ENCODE measurements at places on chromosomes 4 and X.

DNA sequence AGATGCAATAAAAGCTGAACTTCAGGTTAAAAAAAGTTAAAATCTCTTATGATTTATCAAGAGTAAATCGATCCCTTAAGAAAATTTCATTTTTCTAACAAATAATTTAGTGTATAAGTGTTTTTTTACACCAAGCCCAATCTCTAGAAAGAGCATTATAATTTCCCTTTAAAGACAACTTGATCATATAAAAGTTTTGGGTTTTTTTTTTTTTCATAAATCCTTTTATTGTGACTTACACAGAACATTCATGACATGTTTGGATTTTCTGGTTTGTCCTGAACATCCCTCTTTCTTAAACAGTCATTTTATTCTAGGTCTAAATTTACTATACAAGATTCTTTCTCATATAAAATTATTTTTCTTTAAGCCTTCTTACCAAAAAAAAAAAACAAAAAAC is 6.5 kb downstream of the ZNF721 start:
- DNase-seq = no peak

DNA sequence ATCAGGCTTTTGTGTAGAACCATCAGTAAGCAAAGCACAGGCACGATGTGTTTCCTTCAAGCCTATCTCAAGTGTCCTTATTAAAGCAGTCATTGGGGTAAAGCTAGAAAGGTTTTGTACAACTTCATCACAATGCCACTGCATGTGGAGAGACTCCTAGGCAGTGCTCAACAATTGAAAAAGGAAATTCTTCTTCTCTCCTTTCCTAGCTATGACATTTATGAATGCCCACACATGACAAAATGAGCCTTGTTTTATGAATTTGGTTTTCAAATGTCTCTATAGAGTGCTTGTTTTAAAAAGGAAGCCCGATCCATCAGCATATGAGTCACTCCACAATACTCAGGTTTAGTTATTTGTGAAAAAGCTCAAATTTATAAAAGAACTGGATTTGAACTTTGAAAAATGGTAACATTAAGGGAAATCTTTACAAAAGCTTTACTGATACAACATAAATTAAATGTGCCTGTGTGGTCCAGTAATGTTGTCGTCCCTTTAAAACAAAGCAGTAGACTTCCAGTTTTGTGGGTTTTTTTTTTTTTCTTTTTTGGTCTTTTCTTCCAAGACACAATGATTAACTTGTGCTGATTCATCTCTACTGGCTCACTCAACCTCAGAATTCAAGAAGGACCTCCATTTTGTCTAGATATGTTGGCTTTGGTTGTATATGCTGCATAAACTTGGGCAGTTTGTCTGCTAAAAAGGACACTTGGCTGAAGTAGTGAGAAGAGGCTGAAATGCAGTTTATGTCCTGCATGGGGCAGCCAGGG is 273.8 kb downstream of the GASK1B start:
- no peak for DNase-seq

- DNase-seq = peak; percentile 94
These were observed 191.4 kb downstream of the SPRY1 start for GRCh38 chr4:123587983-123588494.

- DNase-seq = no peak
These were observed 23.5 kb upstream of the NFKB1 start for GRCh38 chr4:102477657-102478056.

- DNase-seq = no peak
These were observed 1384.8 kb downstream of the FAM133A start for GRCh38 chrX:95058815-95059214.

GRCh38 chr4:74527049-74527448 is 82.1 kb downstream of the AREG start:
- DNase-seq = no peak

DNA sequence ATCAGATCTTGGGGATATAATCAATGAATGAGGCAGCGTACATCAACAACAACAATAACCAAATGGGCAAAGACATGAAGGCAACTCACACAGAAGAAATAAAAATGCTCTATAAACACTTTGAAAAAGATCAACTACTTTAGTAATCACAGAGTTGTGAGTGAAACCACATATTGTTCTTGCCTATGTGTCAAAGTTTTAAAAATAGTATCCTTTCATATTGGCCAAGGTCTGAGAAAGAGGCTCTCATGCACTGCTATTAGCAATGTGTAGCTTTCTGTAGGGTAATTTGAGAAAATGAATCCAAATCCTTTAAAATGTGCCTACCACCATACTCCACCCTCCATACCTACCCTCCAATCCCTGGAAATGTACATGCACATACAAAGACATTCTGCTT is 25.0 kb downstream of the COQ2 start:
- no peak for DNase-seq

DNA sequence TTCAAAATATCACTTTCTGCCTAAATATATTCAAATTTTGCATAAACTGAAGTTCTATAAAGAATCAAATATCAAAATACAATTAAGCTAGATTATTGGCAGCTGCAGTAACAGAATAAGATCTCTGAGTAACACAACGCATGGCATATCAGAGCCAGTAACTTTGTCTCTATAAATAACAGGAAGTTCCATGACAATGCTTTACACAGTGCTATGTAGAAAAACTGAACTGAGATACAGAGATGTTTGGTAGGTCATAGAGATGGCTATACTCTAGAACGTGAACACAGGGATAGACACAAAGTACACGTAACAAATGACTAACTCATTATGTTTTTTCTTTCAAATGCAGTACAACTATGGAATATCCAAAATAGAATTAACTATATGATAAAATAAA is 18.2 kb downstream of the UBE2D3 start:
- no peak for DNase-seq

DNA sequence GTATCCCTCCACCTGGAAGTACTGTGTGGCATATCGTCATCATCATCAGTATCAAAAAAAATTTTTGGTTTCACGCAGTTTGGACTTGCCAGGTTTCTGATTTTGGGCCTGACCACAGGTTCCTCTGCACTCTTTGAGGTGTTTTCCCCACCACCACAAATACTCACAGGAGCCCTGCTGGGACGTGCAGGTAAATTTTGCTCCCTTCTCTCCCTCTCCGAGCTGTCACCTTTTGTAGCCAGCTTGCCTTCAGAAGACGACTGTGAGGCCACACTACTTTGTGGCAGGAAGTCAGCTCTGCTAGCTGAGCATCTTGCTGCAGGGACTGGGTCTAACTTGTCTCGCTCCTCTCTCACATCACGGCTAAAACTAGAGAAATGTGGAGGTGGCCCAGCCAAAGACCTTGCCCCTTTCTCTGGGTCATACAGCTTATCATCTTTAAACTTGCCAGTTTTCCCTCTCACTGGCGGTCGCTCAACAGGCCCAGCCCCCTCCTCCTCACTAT is 2.8 kb downstream of the PJA1 start:
- DNase-seq = no peak

DNA sequence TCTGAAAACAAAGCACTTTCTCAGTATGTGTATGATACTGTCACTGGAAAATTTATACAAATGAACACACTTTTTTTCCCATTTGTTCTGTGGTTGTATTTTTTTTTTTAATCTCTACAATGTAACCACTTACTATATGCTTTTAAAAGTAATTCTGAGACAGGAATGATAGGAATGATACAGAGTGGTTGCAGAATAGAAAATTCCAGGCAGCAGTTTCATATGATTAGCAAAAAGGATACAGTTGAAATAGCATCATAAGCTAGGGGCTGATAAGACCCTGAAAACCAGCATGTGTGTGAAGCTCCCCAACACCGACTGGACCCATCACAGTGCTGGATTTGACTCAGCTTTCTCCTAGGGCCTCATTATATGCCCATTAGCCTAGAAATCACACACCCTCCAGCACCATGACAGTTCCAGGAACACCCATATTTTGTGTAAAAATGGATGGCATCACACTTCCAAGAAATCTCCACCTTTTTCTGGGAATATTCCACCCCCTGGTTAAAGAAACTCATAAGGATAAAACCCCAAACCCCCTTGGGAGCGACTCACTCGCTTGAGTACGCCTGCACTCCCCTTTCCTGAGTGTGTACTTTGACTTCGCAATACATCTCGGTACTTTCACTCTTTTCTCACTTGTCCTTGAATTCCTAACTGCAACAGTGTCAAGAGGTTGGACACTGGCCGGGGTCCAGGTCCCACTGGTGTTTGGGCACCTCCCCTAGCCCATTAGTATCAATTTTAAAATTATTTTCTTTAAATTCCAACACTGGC is 77.4 kb upstream of the AGA start:
- DNase-seq = no peak

- no peak for DNase-seq
These were observed 26.2 kb upstream of the PYURF start for GRCh38 chr4:88549815-88550214.

DNA sequence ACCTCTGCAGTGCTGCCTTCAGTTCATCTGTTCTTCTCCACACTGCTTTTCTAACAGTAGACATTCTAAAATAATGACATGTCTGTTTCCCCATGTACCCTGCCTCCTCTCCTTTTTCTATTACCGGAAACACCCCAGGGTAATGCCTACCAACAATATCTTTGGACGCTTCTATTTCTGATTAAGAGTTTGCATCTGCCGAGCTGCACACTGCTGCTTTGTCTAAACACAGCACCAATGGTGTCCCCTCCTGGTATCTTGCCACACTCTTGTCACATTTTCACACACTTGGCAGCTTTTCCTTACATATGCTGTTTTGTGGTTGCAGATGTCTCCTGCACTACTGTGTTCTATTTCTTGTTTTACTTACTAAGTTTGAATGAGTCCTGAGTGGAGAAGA is 288.8 kb downstream of the GRIA2 start:
- no peak for DNase-seq

- no peak for DNase-seq
These were observed 69.1 kb downstream of the PSAPL1 start for GRCh38 chr4:7365462-7366179.

DNA sequence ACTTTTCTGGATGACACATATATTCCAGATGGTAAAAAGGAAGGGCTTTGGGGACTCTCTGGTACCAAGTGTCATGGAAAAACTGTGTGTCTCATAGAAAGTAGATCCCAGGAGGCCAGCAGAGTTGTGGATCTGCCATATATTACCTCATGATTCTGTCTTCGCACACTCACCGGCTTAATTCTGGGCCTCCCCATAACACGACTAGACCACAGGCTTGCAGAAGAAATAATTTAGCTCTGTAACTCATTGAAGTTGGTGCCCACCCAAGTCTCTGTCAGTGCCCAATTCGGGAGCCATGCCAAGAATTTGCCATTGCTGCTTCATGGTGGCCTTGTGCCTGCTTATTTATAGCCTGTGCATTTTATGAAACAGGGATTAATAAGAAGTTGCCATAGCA is 104.5 kb downstream of the AR start:
- no peak for DNase-seq

DNA sequence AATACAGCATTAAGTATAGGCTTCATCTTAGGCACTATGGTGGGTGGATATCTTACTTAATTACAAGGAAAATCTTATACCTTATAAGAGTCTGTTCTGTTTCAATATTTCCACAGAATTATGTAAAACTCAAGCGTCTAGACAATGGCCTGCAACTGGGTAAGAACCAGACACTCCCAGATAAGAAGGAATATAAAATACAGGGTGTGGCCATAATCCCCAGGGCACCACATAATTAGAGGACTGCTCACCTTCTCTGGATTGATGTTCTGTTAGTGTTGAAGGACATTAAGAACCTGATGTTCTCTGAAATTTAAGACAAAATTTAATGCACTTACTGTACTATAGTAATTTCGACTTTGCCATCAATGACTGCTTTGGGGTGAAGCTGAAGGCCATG is 198.2 kb upstream of the ARSJ start:
- DNase-seq = peak; percentile 27

DNA sequence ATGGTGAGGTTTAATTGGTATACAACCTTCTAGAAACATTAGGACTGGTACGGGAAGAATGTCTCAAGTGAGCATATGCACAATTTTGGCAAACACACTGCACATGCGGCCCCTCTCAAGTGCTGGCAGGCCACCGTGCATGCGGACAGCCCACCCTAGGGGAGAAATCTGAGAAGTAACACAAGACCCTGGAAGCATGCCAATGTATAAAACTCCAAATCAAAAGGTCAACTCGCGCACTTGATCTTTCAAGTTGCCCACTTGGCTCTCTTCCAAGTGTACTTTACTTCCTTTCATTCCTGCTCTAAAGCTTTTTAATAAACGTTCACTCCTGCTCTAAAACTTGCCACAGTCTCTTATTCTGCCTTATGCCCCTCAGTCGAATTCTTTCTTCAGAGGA is 488.3 kb downstream of the CFAP47 start:
- no peak for DNase-seq

DNA sequence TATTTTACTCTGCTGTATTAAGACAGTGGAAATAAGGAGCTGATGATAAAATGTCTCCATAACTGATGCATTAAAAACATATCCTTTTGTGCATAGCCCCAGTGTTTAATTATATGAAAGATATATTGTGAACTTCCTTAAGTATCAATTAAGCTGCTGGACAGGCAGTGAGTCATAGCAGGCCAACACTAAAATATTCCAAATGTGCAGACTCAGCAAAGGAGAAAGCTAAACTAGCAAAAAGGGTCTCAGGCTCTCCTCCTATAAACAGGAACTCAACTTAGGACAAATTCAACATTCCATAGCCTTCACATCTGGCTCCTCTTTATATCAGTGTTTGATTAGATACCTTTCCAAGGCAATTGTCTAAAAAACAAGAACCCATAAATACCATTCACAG is 15.6 kb downstream of the TNMD start:
- no peak for DNase-seq

DNA sequence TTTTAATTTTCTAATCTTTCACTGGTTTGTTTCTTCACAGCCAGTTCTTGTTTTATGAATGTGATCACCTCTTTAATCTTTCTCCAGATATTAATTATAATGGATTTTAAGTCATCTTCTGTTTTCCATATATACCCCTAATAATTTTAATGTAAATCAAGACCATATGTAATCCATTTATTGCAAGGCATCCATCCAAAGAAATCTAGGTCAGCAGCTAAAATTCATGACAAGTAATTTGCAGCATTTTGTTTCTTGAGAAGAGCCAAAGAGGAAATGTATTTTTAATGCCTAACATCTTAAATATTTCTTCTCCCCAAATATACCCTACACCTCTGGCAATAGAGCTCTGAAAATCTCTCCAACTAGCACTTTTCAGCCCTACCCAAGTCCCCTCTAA is 81.1 kb downstream of the SUPT20HL2 start:
- no peak for DNase-seq

DNA sequence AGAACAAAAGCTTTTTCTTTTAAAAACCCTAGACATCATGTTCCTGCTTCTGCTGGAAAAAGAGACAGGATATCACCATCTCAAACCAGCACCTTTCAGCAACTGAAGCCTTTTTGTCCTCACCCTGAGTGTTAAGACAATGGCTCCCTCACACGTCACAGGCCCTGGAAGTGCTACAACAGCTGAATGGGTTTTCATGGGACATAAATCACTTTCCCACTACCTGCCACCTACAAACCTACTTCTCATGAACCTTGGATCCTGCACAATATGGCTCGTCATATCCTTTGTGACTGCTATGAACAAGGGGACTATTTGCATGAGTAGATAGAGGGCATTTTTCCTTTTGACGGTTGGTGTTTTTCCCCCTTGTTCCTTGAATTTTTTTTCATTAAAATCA is 93.6 kb downstream of the TSPAN5 start:
- no peak for DNase-seq
